Inflammatory macrophage treated with lipopolysaccharide for 1 hour (primary cell): ENCODE measurements at places on chromosomes 4 and X.

GRCh38 chr4:4609622-4610334 is 67.9 kb upstream of the STX18 start:
- no peak for DNase-seq

GRCh38 chr4:48445704-48446103 is 37.4 kb upstream of the SLC10A4 start:
- peak; percentile 60 for DNase-seq

GRCh38 chr4:147078875-147079658 is 133.4 kb upstream of the TTC29 start:
- DNase-seq: no peak

DNA sequence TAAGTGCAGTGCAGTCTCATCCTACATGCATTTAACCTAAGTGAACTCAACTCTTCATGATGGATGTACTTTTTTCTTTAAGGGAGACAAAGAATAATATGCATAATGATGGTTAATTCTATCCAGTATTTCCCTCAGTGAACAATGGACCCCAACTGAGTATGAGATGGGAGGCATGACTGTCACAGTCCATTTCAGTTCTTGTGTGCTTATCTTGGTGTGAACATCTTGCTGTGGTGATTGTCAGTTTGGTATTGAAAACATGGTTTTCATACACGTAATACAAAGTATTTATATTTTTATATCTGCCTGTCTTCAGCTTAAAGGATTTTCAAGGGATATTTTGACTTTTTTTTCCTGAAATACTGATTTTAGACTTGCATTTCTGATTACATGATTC is 72.0 kb upstream of the NDUFC1 start:
- DNase-seq: no peak

- no peak for DNase-seq
Measured at GRCh38 chrX:97367125-97367524, 483.4 kb downstream of the RPA4 start.

GRCh38 chr4:39631700-39632079 is 7.0 kb downstream of the SMIM14 start:
- DNase-seq: no peak

DNA sequence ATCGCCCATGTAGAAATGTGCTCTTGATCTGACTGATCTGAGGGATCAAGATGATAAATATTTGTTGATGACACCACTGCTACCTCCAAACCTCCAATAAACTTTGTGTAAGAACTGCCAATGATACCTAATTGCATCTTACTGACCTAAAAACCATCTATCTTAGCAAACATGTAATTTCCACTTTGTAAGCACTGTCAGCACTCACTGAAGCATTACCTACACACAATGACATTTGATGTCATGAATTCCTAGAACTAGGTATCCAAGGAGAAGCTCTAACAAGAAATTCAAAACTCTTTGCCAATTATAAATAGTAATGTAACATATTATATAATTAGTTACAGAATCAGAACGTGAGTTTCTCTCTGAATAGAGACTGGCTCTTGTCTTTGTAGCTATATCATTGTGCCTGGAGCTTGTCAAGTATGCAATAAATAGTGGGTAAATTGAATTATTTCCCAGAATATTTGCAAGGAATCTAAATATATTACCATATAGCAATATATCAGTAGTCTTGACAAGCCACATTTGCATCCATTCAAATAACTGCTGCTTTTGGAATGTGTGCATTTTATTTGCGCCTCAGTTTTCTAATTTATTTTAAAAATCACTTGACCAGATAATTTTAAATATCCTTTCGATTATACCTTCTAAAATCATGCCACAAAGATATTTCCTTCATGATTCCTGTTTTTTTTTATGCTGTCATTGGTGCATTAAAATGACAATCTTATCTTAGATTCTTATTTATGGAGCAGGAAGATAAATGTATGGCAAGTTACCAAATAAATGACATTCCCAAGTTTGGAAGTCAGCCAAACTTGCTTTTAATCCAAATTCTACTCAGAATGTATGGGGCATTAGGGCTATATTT is 232.3 kb upstream of the NEIL3 start:
- no peak for DNase-seq
